ENCODE measurements at places on chromosomes 6 and 20.

DNA sequence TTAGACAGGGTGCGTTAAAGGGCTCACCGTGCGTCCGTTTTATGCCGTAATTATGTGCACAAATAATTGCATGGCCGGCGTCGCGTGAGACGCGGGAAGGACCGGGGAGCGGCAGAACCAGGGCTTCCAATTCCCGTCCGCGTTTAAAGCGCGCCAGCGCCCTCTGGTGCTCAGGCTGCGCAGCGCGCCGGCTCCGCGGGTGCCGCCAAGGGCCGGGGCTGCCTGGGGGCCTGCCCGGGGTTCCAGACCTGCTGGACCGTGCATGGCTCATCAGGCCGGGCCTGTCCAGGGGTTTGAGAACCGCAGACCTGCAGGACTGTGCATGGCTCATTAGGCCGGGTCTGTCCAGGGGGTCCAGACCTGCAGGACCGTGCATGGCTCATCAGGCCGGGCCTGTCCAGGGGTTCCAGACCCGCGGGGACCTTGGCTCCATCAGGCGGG is 369.0 kb downstream of the THBS2 start:
- DNase-seq: peak; percentile 54

GRCh38 chr6:111844376-111844775 is 28.9 kb downstream of the FYN start:
- no peak for DNase-seq

DNA sequence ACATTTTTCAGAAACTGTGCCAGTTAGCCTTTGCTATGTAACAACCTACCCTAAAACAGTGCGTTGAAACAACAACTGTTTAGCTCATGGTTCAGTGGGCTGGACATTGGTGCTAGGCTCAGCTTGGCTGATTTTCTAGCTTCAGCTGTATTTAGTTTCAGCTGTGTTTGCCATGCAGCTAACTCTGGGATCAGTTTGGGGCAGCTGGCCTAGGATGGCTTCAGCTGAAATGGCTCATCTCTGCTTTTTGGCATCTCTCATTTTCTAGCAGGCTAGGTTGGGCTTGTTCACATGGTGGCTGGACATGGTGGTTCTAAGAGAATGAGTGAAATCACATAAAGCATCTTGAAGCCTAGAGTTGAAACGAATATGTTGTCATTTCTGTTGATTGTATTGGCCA is 464.2 kb downstream of the QKI start:
- no peak for DNase-seq

GRCh38 chr6:36677059-36677749 is 1.3 kb upstream of the CDKN1A start:
- DNase-seq: no peak

DNA sequence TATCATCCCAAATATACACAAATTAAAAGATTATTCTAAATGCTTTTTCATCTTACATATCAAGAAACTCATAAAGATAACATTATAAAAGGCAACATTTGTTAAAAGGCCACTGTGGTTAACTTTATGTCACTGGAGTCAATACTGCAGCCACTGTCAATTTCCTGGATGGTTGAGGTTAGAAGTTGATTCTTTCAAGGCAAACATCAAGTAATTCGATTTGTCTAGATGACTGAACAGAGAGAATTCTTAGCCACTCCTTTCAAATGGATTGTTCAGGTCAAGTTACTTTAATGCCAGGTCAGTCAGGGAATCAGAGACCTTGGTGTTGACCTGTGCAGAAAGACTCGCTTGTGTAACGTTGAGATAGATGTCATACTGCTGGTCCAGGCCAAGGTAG is 44.4 kb upstream of the SIM1 start:
- no peak for DNase-seq

GRCh38 chr20:53856300-53857295 is 213.8 kb downstream of the BCAS1 start:
- DNase-seq: no peak

DNA sequence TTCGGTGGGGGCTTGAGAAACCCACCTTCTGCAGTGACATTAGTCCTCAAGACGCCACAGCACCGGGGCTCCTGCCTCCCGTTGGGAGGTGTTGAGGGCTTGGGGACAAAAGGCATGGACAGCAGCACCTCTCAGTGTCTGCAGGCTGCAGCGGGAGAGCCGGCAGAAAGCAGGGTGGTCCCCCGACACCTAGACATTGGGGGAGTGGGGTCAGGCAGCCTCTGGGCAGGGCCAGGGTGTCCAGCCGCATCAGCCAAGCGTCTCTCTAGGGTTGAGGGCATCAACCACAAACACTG is 264.7 kb downstream of the TAF4 start:
- DNase-seq: no peak

- no peak for DNase-seq
Observed at GRCh38 chr20:6920991-6921613, 153.6 kb downstream of the BMP2 start.
